ENCODE measurements at places on chromosomes 6 and 20.

- peak overlapping the region; percentile 97 for H3K4me3 ChIP-seq
- no peaks in the 10 kb centered on the region for H3K27me3 ChIP-seq
- H3K27ac ChIP-seq: peak overlapping the region; percentile 99
- H3K4me1 ChIP-seq: no peaks in the 10 kb centered on the region
- no peaks in the 10 kb centered on the region for H3K36me3 ChIP-seq
- DNase-seq: no peak
Observed at GRCh38 chr6:163414946-163415619, 565 bp downstream of the QKI start.

DNA sequence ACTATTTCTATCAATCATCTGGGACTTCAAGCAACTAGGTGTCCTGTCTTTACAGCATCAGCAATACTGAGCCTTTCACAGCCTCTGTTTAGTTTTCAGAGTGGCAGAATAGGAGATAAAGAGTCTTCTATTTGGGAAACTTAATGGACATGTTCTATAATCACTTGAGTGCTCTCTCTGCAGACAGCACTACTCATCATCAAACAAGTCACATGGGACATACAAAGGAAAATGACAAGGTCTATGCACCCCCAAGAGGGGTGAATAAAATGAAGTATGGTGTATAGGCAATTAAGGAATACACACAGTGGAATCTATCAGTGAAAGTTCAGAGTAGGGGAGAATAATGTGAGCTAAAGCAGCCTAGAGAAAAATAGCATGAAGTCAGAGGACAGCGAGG lies 237.8 kb upstream of the THEMIS start:
- DNase-seq: no peak
- no peaks in the 10 kb centered on the region for H3K36me3 ChIP-seq
- no peaks in the 10 kb centered on the region for H3K27me3 ChIP-seq
- no peaks in the 10 kb centered on the region for H3K4me1 ChIP-seq

DNA sequence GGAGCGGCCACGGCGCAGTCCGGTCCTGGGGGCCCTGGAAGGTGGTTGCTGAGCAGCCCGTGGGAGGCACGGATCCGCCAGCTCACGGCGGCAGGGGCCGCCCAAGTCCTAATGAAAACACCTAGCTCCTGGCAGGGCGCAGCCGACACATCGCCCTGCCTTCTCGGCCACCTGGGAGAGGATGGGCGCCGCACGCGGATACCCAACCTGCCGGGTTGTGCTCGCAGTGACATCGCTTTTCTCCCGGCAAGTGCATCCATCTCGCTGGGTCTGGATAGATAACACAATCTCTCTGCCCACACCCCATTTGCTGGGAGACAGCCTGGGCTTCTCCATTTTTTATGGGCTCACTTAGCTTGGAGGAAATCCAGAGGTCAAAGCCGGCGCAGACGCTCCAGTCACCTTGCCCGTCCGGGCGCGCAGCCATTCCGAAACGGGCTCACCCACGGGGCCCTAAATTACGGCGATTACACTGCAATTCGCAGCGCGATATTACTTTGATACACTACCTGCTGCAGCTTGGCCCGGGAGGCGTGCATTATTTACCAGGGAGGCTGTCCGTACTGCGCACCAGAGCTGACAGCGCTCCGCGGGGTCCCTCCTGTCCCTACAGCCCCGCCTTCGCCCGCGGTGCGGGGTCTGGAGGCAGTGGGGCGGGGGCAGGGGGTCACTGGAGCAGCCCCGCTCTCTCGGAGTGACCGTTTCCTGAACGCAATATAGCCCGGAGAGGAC lies 36.2 kb upstream of the CCDC167 start:
- H3K36me3 ChIP-seq: no peaks in the 10 kb centered on the region
- H3K4me1 ChIP-seq: peaks cover 6% of the 10 kb centered on the region
- H3K27ac ChIP-seq: no peak overlapping the region
- peaks cover 45% of the 10 kb centered on the region for H3K27me3 ChIP-seq
- no peak for DNase-seq
- H3K4me3 ChIP-seq: peak overlapping the region; percentile 55

DNA sequence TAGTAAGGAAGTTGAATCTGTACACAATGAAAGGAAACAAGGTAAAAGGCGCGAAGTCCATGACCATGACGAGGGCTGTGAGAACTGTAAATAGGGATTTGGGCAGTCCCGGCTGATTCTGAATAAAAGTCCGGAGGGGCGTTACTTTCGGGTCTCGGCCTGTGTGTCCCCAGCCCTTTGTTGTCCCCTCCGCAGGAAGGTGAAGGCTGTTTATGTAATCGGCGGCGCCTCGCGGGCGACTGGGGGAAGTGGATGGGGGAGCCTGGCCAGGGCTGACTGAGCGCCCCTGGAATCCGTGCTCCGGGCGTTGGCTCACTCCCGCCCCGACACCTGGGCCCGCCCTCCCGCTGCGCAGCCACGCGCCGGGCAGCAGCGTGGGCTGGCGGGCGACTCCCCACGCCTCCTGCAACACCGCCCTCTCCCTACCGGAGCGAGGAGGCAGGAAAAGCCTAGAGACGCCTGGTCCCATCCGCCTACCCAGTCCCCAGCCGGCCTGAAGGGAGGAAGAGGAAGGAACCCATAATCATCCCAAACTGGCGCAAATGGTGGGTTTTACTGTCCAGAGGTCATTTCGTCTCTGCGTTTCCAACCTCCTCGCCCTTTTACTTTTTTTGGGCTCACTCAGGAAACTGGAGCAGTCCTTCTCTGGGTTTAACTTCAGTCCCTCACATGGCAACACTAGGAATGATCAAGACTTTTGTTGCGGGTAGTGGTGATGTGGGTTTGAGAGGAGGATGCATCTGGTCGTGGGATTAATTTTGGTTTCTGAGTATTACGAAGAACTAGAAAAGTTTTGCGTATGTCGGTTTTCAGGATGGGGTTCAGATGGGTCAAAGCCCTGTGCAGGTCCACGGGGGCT lies 12.1 kb downstream of the TRIM31 start:
- H3K4me3 ChIP-seq: peak overlapping the region; percentile 68
- H3K4me1 ChIP-seq: peaks cover 19% of the 10 kb centered on the region
- H3K27me3 ChIP-seq: peaks cover 9% of the 10 kb centered on the region
- peak overlapping the region; percentile 93 for H3K27ac ChIP-seq
- no peaks in the 10 kb centered on the region for H3K36me3 ChIP-seq
- peak; percentile 78 for DNase-seq

- no peaks in the 10 kb centered on the region for H3K27me3 ChIP-seq
- no peaks in the 10 kb centered on the region for H3K4me1 ChIP-seq
- no peak overlapping the region for H3K4me3 ChIP-seq
- no peaks in the 10 kb centered on the region for H3K36me3 ChIP-seq
- no peak overlapping the region for H3K27ac ChIP-seq
Observed at GRCh38 chr20:44931911-44932310, 22.1 kb downstream of the PABPC1L start.

- no peaks in the 10 kb centered on the region for H3K27me3 ChIP-seq
Observed at GRCh38 chr20:54103067-54103761, 32.8 kb upstream of the BCAS1 start.

- no peaks in the 10 kb centered on the region for H3K36me3 ChIP-seq
- DNase-seq: no peak
- H3K4me3 ChIP-seq: no peak overlapping the region
- H3K27me3 ChIP-seq: no peaks in the 10 kb centered on the region
- H3K27ac ChIP-seq: no peak overlapping the region
- no peaks in the 10 kb centered on the region for H3K4me1 ChIP-seq
Observed at GRCh38 chr6:129565366-129565765, 144.6 kb downstream of the ARHGAP18 start.

DNA sequence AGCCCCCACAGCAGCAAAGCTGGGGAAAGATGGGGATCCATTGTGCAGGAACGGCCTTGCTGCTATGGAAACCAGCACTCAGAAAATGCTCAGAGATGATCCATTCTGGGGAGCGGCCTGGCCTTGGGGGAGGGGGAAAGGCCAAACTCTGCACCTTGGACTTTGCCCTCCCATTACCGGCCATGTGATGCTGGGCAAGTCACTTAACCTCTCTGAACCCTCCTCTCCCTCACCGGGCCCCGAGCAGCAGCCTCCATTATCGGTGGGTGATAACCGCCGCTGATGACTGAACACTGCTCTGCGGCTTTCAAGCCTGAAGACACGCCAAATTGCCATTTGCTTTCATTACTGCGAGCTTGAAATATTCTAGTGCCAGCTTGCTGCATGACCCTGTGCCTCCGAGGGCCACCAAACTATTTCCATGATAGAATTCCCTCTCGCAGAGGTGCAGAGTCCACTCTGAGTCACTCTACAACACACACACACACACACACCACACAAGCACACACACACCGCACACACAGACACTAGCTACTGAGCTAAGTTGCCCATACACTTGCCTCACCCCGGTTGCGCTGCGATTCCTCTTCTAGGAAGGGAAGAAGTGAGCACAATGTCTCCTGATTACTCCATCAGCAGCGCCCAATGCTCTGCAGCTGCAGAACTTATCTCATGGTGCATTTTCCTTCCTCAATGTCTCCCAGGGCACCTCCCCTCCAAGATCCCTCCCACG lies 20.6 kb upstream of the SIRPA start:
- no peak overlapping the region for H3K27ac ChIP-seq
- H3K27me3 ChIP-seq: no peaks in the 10 kb centered on the region
- H3K4me3 ChIP-seq: no peak overlapping the region
- H3K4me1 ChIP-seq: no peaks in the 10 kb centered on the region

DNA sequence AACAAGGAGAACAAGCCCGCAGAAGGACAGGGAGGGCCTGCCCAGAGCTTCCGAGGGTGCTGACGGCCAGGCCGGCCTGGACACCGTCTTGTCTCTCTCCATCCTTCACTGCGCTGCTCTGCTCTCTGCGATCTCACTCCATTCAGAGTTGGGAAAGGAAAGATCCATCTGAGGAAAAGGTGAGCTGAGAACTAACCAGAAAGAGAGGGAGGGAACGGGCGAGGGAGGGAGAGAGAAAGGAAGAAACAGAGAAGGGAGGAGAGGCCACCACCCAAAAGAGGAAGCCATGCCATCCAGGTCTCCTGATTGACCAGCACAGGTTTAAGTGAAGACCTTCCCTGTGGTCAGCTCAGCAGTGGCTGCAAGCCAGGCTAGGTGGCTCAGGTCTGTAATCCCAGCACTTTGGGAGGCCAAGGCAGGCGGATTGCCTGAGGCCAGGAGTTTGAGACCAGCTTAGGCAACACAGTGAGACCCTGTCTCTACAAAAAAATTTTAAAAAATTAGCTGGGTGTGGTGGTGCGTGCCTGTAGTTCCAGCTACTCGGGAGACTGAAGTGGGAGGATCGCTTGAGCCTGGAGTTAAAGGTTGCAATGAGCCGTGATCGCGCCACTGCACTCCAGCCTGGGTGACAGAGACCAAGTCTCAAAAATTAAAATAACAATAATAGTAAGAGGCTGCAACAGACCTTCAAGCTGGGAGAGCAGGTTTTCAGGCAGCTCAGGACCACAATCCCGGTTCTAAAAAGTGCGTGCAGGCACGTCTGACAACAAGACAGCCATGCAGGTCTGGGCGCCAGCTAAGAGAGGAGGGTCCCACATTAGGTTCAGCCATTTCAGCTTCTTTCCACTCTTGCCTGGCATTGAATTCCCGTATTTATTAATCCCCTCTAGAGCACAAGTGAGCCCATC lies 34.2 kb upstream of the DLGAP4 start:
- H3K36me3 ChIP-seq: no peaks in the 10 kb centered on the region
- no peak for DNase-seq
- H3K27ac ChIP-seq: no peak overlapping the region
- peaks cover 11% of the 10 kb centered on the region for H3K27me3 ChIP-seq
- no peaks in the 10 kb centered on the region for H3K4me1 ChIP-seq
- H3K4me3 ChIP-seq: no peak overlapping the region

- no peaks in the 10 kb centered on the region for H3K36me3 ChIP-seq
- no peaks in the 10 kb centered on the region for H3K27me3 ChIP-seq
- DNase-seq: no peak
- H3K4me1 ChIP-seq: no peaks in the 10 kb centered on the region
- H3K4me3 ChIP-seq: no peak overlapping the region
Observed at GRCh38 chr6:140872885-140873284, 1259.8 kb upstream of the GJE1 start.

DNA sequence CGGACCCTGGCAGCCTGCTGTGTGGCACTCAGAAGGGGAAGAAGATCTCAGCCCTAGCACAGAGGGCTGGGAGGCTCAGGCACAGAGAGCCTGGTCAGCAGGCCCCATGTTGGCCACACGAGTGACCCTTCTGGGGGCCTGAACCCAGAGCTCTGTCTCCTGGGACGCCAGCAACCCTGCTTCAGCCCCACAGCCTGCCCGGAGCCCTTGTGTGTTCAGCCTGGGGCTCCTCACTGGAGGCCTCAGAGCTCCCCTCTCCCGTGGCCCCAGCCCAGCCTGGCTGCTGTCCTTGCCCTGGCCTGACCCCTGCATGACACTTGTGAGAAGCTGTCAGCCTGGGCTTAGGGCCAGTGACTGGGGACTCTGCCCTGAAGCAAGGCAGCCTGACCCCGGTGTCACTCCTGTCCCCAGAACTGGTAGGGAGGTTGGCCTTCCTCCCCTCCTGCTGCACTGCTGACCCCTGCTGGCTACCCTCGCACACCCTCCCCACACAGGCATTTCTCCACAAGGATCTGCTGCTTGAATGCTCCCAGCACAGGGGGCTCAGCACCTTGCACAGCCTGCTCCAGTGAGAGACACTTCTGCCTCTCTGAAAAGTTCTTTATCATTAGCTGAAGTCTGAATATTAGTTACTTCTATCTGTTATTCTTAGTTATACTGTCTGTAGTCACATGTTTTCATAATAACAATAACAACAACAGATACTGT lies 15.4 kb upstream of the IP6K3 start:
- no peaks in the 10 kb centered on the region for H3K4me1 ChIP-seq
- peak; percentile 36 for DNase-seq
- H3K27ac ChIP-seq: no peak overlapping the region
- no peaks in the 10 kb centered on the region for H3K27me3 ChIP-seq
- no peaks in the 10 kb centered on the region for H3K36me3 ChIP-seq
- H3K4me3 ChIP-seq: no peak overlapping the region

DNA sequence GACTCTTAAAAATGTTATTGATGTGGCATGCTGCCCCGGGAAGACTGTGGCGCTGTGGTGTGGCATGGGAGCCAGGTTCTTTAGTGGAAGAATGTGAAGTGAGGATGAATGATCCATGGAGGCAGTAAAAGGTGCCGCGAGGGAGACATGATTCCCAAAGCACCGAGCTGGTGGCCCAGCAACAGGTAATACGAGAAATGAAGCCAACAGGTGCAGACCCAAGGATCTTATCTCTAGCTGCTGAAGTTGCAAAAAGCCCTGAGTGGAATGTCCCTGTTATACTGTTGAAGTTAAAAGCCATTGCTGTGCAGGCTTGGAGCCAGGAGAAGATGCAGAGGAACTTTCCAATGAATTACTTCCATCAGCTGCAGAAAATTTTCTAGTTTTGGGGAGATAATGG lies 53.5 kb downstream of the OR2B6 start:
- H3K27ac ChIP-seq: no peak overlapping the region
- H3K4me3 ChIP-seq: no peak overlapping the region
- H3K27me3 ChIP-seq: peaks cover 4% of the 10 kb centered on the region
- DNase-seq: no peak
- H3K36me3 ChIP-seq: no peaks in the 10 kb centered on the region

GRCh38 chr6:85372188-85372914 lies 77.5 kb upstream of the NT5E start:
- no peaks in the 10 kb centered on the region for H3K4me1 ChIP-seq
- H3K27ac ChIP-seq: no peak overlapping the region
- no peaks in the 10 kb centered on the region for H3K36me3 ChIP-seq
- no peak overlapping the region for H3K4me3 ChIP-seq
